Urinary bladder (tissue), 4 donors: ENCODE measurements at places on chromosomes 3 and 15. TPM values are rescaled to one million over a fixed set of nuclear protein-coding genes. Genes with fewer than 3 reads are reported as not detected.
A peak's percentile ranks its signal among the peaks of the same experiment; 100 is the strongest.

The TNFSF10 gene
- polyA plus RNA-seq, result 29.4 TPM

DNA sequence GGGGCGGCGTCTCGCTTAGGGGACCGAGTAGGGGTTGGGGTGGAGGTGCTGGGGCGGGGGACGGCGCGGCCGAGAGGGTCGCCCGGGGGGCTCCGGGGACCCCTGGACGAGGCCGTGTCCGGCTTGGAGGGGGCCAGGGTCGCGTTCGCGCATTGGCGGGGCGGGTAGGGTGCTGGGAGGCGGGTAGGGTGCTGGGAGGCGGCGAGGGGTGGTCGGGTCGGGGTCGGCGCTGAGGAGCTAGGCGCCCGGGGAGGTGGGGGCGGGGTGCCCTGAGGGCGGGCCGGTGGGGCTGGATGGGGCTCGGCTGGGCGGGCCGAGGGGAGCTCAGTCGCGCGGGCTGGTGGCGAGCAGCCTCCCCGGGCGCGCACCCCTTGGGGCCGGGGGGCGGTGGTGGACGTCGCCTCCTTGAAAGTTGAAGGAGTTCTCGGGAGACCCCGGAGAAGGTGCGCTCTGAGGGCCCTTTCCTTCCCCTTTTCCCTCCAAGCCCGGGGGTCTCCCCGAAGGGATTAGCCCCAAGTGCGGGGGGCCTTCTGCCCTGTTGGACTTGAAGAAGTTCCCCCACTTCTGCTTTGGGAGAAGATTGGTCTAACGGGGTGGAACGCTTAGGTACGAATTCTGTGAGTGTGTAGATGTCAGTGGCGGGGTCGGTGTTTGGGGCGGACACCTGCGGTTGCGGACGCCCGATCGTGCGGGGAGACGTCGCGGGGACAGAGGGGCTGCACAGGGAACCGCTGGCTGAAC, 543 bp downstream of the MEF2A start:
- no peak for DNase-seq

DNA sequence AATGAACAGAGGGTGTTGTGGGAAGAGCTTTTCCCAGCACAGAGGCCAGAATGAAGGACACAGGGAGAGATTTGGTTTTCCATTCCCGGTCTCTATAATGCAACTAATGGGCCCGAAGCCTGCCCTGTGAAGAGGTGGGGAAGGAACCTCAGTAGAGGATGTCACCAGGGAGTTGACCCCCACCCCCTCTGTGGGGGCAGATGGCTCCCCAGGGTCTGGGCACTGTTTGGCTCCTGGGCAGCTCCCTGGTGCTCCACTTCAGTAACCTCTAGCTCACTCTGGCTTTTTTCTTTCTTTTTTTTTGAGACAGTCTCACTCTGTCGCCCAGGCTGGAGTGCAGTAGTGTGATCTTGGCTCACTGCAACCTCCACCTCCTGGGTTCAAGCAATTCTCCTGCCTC, 109.1 kb upstream of the DLG1 start:
- DNase-seq, result no peak

The RTP4 gene
- polyA plus RNA-seq, result 2.7 TPM

GRCh38 chr3:169430707-169431404, 232.7 kb downstream of the MECOM start:
- DNase-seq, result peak; percentile 72

The ATP2C1 gene
- 41.8 TPM for polyA plus RNA-seq

The IMPG2 gene
- 0.16 TPM for polyA plus RNA-seq

GRCh38 chr3:11379238-11379823, 107.1 kb downstream of the ATG7 start:
- DNase-seq, result no peak

DNA sequence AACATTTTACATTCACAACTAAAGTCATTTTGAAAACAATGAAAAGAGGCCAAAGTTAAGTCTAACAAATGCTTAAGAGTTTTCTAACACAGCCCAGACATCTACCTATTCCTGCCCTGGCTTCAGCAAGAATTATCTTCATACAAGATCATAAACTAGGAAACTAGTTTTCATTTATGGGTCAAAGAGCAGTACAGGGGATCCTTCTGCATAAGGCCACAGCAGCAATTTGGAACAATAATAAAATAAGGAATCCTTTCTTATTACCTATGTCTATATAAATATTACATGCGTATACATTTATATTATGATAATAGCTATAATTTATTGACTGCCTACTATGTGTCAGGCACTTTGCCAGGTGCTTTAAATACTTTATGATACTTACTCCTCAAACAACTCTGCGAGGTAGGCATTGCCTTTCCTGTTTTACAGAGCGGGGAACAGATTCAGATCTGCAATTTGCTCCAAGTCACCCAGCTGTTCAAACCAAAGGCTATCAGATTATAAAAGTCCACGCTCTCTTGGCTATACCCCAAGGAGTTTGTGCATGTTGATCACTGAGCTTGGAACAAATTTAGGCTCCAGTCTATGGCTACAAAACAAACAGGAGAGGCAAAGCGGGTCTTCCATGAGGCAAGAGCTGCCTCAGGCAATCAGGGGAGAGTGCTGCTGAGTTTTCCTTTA, 196.4 kb downstream of the RORA start:
- DNase-seq, result no peak

DNA sequence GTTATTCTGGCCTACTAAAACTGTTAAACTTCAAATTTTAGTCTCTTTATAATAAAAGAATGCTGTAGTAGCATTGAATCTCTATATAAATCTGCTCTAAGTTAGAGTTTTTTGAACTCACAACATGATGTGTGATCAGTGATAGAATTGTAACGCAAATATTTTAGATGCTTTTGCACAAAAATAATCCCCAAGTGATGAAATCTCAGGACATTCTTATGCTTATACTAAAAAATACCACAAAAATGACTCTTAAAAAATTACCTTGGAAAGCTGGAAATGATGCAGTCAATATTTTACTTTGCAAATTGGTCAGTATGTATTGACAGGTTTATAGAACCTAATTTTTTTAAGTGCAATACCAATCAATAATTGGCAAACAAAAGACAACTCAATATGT, 375.3 kb downstream of the TBC1D5 start:
- DNase-seq, result no peak

- DNase-seq, result no peak
Observed at GRCh38 chr3:159828542-159828943, 160.1 kb upstream of the IL12A start.

DNA sequence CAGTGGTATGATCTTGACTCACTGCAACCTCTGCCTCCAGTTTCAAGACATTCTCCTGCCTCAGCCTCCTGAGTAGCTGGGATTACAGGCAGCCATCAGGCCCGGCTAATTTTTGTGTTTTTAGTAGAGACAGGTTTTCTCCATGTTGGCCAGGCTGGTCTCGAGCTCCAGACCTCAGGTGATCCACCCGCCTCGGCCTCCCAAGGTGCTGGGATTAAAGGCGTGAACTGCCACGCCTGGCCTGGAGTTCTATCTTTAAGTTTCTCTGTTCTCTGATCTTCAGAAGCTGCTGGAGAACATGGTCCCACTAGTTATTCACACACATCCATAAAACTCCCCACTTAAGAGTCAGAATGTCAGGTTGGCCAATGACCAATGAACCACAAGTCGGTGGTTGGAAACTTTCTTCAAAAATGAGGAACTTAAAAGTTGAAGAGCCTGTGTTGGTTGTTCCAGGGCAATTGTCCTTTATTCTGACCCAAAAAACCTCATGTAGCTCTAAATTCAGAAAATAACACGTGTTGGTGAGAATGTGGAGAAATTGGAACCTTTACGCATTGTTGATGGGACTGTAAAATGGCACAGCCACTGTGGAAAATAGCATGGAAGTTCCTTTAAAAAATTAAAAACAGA, 55.9 kb upstream of the PIK3CB start:
- no peak for DNase-seq

- DNase-seq, result no peak
Observed at GRCh38 chr3:127077068-127077467, 94.2 kb downstream of the PLXNA1 start.

DNA sequence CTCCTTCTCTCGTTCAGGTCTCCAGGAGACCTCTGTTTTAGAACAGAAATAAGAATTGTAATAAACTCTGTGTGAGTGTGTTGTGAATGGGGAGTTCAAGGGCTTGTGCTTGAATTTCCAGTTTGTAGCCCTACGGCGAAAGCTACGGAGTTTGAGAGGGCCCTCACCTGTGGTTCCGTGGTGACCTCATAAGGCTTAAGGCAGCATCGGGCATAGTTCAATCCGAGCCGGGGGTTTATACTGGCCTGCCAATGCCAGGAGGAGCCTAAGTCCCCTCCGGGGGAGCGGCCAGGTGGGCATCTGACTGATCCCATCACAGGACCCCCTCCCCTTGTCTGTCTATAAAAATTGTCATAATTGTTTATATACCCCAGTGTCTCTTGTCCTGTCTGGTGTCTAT, 43.7 kb downstream of the ZBTB11 start:
- no peak for DNase-seq

The TMEM40 gene
- polyA plus RNA-seq, result 7.0 TPM

- no peak for DNase-seq
Observed at GRCh38 chr3:36149447-36149865, 230.8 kb upstream of the STAC start.

DNA sequence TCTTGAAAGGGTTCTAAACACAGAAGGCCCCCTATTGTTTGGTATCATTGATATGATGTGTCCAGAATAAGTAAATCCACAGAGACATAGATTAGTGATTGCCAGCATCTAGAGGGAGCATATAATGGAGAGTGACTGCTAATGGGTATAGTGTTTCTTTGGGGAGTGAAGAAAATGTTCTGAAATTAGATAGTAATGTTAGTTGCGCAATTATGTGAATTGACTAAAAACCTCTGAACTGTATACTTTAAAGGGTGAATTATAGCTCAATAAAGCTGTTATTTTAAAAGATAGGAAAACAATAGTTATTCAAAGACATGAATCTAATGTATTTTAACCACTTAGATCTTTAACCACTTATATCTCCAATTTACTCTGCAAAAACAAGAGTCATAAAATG, 6.0 kb downstream of the SPICE1 start:
- no peak for DNase-seq

- DNase-seq, result no peak
Observed at GRCh38 chr3:54858093-54858785, 69.6 kb downstream of the LRTM1 start.

DNA sequence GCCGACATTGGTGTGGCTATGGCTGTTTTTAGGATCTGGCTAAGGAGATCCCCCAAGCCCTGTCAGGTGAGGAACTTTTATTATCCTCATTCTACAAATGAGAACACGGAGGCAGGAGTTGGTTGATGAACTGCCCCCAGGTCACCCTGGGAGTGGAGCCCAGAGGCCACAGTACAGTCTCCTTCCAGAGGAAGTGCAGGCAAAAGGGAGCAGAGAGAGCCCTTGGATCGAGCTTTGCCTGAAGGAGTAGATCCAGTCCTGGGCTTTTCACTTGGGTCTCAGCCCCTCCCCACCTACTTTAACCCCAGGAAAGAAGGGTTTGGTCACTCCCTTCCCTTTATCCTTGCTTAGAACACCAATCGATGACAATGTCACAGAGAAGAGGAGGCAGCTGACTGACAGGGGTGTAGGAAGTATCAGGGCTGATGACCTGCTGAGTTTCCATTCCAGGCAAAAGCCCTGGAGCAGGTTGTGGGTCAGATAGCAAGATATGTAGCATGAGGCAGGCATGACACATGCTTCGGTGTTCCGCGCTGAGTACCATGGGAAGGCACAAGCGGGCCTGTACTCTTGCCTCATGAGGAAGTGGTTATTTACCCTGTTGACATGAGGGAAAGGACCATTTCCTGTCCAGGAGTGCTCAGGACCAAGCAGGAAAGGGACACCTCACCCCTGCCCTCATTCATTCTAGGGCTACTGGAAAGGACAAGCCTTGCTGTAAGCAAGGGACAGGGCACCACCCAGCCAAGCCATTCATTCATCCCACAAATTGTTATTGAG, 5.8 kb upstream of the PLA2G4D start:
- no peak for DNase-seq

The C3orf85 gene
- polyA plus RNA-seq, result not detected

- DNase-seq, result no peak
Observed at GRCh38 chr3:24195504-24196230, 250.6 kb downstream of the NR1D2 start.

The TRIM42 gene
- polyA plus RNA-seq, result not detected

DNA sequence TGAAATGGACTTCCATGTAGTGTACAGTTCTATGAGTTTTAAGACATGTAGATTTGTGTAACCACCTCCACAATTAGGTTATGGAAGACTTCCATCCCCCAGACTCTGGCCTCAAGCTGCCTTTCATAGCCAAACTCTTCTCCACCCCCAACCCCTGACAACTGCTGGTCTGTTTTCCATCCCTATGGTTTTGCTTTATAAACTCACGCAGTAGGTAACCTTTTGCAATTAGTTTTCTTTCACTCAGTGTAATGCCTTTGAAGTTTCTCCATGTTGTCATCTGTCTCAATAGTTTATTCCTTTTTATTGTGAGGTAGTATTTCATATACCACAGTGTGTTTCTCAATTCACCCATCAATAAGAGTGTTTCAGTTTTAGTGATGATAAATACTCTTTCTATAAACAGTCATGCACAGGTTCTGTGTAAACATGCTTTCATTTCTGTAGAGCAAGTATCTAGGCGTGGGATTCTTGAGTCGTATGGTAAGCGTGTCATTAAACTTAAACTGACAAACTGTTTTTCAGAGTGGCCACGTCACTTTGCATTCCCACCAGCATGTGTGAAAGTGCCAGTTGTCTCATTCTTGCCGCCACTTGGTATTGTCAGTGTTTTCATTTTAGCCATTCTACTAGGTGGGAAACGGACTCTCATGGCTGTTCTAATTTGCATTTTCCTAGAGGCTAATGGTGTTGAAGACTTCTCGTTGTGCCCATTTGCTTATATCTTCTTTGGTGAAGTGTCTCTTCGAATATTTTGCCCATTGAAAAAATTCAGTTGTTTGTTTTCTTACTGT, 47.3 kb upstream of the ALDH1A3 start:
- DNase-seq, result no peak

The PCSK6 gene
- 2.5 TPM for polyA plus RNA-seq

- DNase-seq, result no peak
Observed at GRCh38 chr3:7920211-7920610, 581.4 kb upstream of the LMCD1 start.

The PCNP gene
- polyA plus RNA-seq, result 147 TPM
